ENCODE measurements at places on chromosomes 3 and 15.

- DNase-seq, result no peak
Measured at GRCh38 chr15:101255615-101256241, 3.9 kb upstream of the CHSY1 start.

DNA sequence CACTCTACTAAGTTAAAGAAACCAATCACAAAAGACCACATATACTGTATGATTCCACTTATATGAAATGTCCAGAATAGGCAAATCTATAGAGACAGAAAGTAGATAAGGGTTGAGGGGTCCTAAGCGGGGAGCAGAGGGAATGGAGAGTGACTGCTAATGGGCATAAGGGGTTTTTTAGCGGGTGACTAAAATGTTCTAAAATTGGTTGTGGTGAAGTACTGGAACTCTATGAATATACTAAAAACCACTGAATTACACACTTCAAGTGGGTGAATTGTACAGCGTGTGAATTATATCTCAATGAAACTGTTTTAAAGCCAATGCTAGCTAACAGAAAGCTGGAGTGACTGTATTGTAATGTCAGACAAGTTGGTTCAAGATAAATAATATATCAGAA lies 33.3 kb downstream of the KPNA1 start:
- DNase-seq, result no peak

DNA sequence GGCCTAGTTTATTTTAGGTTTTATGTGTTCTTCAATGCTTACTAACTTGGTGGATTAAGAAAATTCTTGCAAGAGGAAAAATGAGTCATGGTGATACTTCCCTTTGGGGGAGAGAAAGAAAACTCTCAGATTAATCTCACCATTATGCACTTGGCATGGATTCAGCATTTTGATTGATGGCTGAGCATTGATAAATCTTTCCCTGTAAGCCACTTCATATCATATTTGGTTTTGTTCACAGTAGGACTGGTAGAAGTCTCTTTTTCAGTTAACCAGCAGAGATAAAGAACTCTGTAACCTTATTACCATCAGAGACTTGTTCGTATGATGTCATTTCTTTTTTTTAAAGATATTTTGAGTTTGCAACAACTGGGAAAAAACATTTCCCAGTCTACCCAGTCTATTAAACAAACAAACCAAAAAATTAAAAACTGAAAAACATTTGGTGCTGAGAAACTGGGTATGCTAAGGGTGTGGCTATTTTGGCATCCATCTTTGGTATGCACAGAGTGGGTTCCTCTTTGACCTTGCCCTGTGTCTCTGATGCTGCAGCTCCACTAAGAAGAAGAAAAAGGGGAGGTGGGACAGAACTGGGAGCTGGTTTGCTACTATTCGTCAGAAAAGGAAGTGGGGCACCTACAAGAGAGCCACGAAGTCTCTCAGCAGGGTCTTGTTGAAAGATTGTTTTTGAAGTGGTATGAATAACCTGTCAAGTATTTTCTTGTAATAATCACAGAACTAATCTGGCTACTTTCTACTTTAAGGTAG lies 17.2 kb downstream of the TMOD3 start:
- DNase-seq, result no peak

- DNase-seq, result no peak
Measured at GRCh38 chr15:27574541-27575054, 524.5 kb downstream of the OCA2 start.

DNA sequence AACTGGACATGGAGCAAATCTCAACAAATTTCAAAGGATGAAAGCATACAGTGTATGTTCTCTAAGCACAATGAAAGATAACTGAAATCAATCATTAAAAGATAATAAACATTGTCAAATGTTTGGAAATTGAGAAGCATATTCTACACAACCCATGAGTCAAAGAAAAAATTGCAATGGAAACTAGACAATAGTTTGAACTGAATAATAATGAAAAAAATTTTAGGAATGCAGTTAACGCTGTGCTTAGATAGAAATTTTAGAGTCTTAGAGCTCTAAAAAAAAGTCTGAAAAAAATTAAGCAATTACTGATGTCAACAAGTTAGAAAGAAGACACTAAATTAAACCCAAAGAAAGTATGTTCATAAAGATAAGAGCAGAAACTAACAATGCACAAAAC lies 15.5 kb downstream of the RABL3 start:
- no peak for DNase-seq

DNA sequence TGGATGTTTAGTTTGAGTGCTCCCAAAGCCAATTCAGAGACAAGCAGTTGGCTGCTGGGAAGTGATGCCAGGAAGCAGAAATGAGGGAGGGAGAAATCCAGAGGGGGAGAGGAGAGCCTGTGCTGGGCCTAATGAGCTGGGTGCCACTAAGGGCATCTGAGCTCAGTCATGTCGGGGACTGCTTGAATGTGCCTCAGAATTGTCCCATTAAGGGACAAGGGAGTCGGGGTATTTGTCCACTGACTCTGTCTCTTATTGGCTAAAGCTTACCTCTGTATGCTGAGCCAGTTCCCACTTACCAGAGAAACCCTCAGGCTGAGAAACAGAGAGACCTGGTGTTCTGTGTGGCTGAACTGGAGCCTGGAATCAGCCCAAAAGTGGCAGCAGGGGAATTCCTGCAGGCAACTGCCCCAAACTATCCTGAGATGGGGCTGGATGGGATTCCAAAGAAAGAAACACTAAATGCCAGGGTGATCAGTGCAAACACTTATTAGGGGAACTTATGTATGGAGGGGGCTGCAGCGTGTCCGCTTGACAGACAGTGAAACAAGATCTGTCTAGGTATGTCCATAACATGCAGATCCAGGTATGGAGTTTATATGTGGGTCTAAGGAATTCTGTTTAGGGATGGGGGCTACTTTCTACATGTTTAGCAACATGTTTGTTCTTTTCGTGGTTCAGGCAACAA lies 48.6 kb downstream of the NR1D2 start:
- DNase-seq, result no peak

GRCh38 chr3:109994853-109995252 lies 657.5 kb upstream of the DPPA4 start:
- no peak for DNase-seq

DNA sequence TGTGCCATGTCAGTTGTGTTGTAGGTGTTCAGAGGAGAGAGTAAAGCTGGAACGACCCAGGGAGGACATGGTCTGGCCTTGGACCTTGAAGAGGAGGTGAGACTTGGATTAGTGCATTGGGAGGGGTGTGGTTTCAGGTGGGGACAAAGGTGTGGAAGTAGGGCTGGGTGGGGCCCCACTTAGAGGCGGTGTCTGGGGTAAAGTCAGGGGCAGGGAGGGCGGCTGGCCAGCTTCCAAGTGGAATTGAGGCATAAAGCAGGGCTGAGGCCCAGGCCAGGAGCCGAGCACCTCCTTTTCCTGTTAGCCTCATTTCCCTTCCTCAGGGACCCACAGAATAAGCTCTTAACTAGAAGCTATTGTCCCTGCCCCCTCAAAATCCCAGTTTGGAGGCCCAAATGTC lies 36.2 kb upstream of the FLNB start:
- DNase-seq, result no peak

GRCh38 chr15:60416484-60416883 lies 18.7 kb upstream of the ANXA2 start:
- no peak for DNase-seq

GRCh38 chr15:74451322-74451721 lies 9.6 kb downstream of the UBL7 start:
- DNase-seq, result no peak

Measured in nephron progenitor cell (in vitro differentiated cells).